ENCODE measurements at places on chromosomes 4 and X.

- DNase-seq: no peak
Measured at GRCh38 chrX:37995428-37995827, 10.9 kb upstream of the SYTL5 start.

DNA sequence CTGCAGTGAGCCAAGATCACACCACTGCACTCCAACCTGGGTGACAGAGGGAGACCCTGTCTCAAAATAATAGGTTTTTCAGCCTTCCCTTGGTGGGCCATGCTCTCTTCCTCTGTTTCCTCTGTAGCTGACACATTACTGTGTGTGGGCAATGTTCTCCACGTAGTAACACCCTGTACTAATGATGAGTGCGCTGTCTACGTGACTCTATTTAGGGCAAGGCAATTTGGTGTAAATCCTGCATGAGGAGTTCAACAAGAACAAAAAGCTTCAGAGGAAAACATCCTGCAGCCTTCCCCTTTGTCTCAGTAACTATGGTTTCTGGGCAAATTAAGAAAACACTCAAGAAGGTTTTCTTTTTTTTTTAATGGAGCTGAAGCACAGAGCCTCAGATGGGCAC, 24.4 kb upstream of the JAKMIP1 start:
- no peak for DNase-seq

DNA sequence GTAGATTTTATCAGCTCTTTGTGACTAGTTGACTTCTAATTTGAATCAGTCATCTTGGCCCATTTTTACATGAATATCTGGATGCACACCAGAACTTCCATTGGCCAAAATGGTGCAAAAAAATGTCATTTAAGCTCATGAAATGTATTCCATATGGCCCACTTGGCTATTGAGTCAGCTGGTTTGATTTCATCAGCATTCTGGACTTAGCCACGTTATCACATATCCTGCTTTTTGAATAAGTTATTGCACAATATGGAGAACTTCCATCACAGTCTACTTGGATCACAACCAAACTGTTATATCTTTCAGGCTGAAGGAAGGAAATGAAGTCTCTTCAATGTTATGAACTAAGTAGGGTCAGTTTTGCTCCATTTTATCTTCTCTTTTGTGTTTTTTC, 640.6 kb downstream of the PCDH7 start:
- no peak for DNase-seq

DNA sequence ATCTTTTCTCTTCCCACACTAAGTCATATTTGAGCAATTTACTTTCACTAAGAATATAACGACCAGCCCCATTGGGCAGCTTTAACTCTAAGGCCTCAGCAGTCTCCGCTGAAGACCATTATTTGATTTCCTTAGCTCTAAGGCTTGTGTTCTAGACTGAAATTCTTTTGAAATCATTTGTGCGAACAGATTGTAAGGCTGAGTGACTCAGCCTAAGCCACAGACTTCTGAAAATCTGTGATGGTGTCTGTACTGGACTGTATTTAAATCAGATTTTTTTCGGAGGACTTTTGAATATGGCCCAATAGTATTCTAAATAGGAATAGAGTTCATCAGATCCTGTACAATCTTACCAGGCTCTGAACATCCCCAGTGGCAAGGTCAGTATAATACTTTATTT, 150.3 kb upstream of the TECRL start:
- no peak for DNase-seq

DNA sequence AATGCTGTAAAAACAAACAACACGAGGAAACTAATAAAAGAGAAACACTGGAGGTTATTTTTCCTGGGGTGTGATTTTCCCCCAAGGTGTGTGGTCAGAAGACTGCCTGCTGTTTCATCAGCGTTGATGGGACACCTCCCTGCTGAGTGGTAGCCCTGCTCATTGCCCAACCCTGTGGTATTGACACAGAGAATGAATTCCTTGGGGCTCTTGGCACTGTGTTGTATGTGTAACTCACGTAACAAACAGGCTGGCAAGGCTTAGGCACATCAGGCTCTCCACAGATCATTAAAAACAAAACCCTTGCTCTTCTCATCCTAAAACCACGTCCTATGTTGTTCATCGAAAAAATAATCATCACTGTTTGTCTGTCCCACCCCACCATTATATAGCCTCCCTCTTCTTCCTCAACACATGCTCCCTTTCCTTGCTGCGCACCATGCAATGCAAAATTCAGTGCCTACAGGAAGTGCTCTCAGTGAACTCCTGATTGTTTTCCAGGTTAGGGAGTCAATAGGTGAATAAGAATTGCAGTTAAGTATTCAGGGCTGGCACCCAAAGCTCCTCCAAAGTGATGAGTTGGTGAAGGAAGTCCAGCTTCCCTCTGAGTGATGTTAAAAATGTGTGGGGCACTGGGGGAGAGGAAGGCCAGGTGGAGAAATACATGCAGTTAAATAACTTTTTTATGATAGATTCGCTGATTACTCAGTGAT, 11.4 kb upstream of the PUDP start:
- DNase-seq: no peak

- DNase-seq: no peak
Measured at GRCh38 chrX:69145714-69146113, 19.5 kb downstream of the PJA1 start.

- no peak for DNase-seq
Measured at GRCh38 chr4:16443504-16444088, 217.3 kb upstream of the TAPT1 start.

- DNase-seq: no peak
Measured at GRCh38 chrX:40875476-40875875, 140.1 kb upstream of the MED14 start.

- DNase-seq: no peak
Measured at GRCh38 chr4:16819652-16820051, 78.8 kb downstream of the LDB2 start.

- no peak for DNase-seq
Measured at GRCh38 chr4:52371841-52372240, 287.3 kb downstream of the USP46 start.

- DNase-seq: peak; percentile 76
Measured at GRCh38 chr4:52721968-52722815, 29.0 kb downstream of the ERVMER34-1 start.
